CD4-positive, alpha-beta T cell treated with Interleukin-4 for 4 hours (primary cell): ENCODE measurements at places on chromosomes 6 and 20.

DNA sequence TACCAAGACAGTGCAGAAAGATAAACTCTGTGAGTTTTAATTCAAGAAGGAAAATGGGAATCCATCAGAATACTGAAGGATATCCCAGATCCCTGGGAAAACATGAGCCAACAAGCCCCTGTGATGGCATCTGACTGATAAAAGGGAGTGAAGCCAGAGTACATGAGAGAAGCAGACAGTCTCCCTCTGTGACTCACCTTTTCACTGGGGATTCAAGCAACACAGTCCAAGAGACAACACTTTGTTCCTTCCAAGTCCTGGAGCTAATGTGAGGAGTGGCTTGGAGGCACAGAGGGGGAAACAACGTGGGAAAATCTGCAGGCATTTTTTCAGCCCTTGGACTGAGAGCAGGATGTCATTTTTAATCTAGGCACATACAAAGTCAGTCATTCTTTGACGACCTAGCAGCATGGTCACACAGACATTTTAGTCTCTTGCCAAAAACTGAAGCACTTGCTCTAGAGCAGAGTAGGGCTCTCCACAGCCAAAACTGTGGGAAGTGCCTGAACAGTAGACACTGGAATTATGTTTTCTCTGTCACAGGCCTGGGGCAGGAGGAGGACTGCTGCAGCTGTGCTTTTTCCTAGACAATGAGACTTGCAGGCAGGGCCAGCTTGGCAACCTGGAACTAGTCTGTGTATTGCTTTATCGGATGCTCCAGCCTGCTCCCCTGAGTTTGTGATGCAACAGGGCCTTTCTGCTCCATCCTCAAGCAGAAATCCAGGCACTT lies 465.0 kb upstream of the GJE1 start:
- no peak for DNase-seq

DNA sequence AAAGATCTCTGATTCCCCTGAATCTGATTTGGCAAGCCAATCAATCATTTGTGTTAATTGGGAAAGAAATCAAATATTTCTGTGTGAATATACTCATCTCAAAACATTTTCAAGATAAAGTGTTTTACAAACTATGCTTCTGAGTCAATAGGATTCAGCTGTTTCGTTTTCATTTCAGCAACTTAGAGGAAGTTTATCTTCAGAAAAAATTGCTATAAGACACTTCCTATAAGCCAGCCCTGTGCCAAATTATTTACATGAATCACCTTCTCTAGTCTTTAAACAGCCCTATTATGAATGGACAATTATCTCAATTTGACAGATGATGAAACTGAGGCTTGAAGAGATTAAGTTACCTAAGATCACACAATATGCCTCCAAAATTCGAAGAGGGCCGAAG lies 10.9 kb downstream of the DEFB129 start:
- DNase-seq: no peak

DNA sequence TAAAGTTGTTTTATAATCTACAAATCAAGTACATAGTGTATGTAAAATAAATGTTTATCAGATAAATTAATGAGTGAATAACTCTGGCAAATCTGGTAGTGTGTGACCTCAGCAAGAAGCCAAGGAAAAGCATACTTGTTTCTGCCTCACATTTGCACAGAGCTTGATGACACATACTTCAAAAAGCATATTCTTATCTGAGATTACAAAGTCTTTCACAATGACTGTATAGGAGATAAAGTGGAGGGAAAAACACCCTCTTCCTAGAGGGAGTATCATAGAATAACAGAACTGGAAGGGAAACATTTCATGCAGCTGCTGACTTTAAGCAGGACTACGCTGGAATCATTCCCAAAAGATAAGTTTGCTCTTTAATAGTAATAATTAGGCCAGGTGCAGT lies 28.1 kb upstream of the AKAP7 start:
- DNase-seq: no peak

GRCh38 chr20:39916236-39916765 lies 772.7 kb downstream of the MAFB start:
- DNase-seq: no peak

DNA sequence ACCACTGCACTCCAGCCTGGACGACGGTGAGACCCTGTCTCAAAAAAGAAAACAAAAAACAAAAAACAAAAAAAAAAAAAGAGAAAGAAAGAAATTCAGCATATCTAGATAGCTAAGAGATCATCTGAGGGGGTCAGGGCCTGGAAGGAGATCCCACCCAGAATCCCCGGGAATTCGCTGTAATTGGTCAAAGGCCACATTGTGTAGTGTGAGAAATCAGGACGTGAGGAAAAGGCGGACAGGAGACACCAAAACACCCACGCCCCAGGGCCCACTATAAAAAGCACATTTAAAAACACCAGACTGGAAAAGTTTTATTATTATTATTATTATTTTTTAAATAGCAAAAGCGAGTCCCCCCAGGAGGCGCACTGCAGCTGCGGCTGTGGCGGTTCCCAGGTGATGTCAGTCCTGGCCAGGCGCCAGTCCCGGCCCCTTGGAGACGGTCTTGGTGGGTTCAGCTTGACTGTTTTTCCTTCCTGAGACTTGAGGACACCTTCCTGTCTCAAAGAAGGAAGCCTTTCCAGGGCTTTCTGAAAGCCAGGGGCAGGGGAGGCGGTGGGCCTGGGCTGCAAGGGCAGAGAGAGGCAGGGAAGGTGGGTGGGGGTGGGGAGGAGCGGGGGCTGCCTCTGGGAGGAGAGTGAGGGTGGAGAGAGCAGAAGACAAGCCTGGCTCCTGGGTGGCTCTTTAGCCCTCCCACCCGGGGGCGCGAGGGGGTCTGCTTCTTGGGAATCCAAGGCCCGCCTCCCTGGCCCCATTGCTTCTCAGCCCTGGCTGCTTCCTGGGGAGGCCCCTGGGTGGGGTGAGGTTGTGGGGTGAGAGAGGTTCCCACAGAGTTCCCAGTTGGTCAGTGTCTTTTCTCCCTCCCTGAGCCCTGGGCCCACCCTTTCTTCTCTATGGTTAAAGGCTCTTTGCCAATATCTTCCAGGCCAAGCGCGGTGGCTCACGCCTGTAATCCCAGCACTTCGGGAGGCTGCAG lies 14.5 kb downstream of the TCF15 start:
- DNase-seq: no peak

- DNase-seq: no peak
These were observed 152.4 kb upstream of the SNX9 start for GRCh38 chr6:157670466-157671186.

DNA sequence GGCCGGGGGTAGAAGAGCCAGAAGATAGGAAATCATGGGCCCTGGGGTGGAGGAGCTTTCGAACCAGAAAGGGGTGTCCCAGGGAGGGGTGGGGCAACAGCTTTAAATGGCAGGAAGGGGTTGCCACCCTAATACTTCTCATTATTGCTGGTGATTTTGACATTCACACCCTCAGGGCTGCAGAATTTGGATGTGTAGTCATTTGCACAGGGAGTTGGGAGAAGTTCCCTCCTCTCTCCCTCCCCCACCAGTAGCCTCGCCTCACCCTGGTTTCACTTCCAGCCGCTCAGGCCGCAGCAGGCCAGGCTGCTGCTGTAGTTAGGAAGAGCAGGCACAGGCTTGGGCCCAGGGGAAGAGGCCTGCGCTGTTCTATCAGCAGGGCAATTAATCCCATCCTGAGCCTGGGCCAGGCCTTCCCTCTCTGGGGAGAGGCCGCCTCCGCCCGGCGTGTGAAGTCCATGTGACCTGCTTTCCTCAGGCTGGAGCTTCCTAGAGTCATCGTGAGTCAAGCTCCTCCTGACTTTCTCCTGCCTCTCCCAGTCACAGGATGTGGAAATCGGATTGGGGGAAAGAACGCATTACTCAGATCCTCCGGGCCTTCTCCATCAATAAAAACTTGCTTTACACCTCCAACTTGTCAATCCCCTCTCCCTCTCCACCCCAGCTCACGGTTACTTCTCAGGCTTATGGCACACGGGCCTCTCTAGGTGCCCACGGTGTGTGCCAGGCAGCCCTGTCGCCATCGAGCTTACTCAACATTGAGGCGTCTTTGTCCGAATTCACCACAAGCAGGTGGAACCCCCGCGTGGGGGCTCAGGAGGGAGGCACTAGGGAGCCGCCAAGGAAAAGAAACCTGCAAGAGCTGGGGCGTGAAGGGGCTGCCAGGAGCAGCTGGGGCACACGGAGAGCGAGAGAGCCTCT lies 7.8 kb downstream of the ADTRP start:
- DNase-seq: peak; percentile 15

GRCh38 chr6:408599-409102 lies 17.1 kb downstream of the IRF4 start:
- DNase-seq: no peak

GRCh38 chr6:11654876-11655275 lies 117.3 kb downstream of the TMEM170B start:
- DNase-seq: no peak

GRCh38 chr6:14948586-14949245 lies 297.2 kb upstream of the JARID2 start:
- DNase-seq: no peak

- DNase-seq: peak; percentile 71
These were observed 1.2 kb downstream of the TREML2 start for GRCh38 chr6:41199552-41200246.

- no peak for DNase-seq
These were observed 223.7 kb downstream of the DLL1 start for GRCh38 chr6:170067181-170067641.

GRCh38 chr20:64027981-64028685 lies 7.8 kb upstream of the C20orf204 start:
- no peak for DNase-seq

DNA sequence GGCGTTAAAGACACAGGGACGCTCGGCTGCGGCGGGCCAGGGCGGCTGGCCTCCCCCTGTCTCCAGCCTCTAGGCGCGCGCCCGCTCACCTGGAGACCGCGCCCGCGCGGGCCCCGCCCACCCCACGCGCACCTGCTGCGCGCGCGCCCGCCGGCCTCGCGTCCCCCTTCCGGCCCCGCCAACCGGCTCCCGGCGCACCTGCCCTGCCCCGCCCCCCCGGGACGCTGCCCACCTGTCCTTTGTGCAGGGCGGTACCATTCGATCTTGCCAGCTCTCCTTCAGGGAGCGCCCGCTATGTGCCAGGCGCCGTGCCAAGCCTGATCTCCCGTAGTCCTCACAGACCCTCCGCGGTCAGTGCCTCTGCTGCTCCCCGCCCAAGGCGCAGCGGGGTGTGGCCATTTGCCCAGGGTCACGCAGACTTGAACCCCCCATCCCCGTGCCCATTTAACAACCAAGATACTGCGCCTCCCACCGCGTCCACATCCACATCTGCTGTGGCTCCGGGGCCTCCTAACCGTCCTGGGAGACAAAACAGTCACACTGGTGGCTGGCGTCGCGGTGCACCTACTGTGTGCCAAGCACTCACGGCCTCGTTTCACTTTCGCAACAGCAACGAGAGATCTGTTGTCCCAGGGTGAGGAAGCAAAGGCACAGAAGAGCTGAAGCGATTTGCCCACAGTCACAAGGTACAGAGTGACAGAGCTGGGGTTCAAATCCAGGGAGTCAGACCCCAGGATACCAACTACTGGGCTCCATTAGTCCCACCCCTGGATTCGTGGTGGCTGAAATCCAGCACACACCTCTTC lies 48.1 kb downstream of the NOL4L start:
- peak; percentile 66 for DNase-seq

GRCh38 chr6:118722829-118723813 lies 71.7 kb upstream of the CEP85L start:
- DNase-seq: no peak

DNA sequence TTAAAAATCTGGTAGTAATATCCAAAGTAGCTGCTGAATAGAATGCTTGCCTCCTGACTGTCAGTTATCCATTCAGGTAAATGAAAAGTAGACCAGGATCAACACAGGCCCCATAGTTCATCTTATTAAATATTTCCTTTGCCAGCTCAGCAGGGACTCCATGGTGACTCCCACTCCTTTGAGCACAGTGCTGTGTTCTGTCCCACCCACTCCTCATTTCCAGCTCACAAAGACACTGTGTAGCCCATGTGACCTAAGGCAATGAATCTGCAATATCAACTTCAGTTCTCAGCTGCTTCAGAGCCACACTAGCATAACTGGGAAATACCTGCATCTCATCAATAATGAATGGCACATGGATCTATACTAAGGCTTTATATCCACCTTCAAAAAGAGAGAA lies 189.5 kb upstream of the MANEA start:
- DNase-seq: no peak

GRCh38 chr6:16058201-16058928 lies 70.5 kb upstream of the MYLIP start:
- no peak for DNase-seq

GRCh38 chr6:81589465-81590313 lies 162.8 kb downstream of the TENT5A start:
- DNase-seq: no peak

GRCh38 chr6:28141500-28142329 lies at the start of gene ZKSCAN8:
Gene ZKSCAN8, plus strand, starts transcription at chr6:28141883. Its CDS starts 6,525 bp downstream, at chr6:28148408.
- peak; percentile 89 for DNase-seq

- no peak for DNase-seq
These were observed 47.9 kb upstream of the ID4 start for GRCh38 chr6:19789100-19789803.

GRCh38 chr6:27795697-27796494 lies 116.3 kb downstream of the OR2B2 start:
- peak; percentile 88 for DNase-seq

DNA sequence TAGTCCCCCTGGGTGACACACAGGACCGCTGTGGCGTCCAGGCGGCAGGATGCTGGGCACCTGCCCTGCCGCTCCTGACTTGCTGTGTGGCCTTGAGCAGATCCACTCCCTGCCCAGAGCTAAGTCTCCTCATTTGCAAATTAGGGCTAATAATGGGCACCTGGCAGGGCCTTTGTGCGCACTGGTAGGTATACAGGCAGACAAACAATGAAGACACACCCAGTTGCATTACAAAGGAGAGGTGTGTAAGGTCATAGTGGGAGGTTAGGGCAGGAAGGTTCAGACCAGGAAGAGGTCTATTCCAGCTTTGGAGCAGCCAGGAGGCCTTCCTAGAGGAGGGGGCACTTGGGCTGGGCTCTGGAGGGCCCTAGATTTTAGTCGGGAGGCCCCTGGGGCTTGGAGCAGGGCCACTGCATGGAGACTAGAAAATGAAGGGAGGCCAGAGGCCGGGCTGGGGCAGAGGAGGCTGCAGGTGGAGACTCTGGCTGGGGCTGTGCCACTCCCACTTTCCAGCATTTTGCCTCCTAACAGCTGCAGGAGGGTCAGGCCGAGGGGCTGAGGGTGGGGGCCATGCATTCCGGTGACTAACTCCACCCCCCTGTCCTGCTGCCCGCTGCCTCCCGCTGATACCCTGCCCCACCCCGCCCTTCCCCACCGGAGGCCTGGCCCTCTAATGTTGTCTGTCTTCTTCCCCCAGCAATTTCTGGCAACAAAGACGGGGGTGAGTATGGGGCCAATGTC lies 28.5 kb downstream of the MYH7B start:
- DNase-seq: no peak

- DNase-seq: no peak
These were observed 248.7 kb upstream of the RREB1 start for GRCh38 chr6:6859105-6859504.
